ENCODE measurements at places on chromosomes 16 and 17.

- DNase-seq, result no peak
Measured at GRCh38 chr16:87615621-87616041, 13.3 kb downstream of the JPH3 start.

DNA sequence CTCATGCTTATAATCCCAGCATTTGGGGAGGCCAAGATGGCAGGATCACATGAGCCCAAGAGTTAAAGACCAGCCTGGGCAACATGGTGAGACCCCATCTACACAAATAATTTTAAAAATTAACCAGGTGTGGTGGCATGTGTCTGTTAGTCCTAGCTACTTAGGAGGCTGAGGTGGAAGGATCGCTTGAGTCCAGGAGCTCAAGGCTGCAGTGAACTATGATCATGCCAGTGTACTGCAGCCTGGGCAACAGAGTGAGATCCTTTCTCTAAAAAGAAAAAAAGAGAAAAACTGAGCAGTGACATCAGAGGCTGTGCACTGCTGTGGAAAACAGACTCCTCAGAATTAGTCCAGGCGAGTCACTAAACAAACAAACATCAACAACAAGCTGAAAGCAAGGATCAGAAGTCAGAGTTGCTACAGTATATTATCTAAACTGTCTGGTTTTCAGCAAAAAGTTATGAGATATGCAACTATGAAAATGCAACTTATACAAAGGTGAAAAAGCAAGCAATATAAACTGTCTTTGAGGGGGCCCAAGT, 39.3 kb downstream of the CBFB start:
- DNase-seq, result no peak

- DNase-seq, result no peak
Measured at GRCh38 chr16:709566-710499, 4.2 kb upstream of the FBXL16 start.

DNA sequence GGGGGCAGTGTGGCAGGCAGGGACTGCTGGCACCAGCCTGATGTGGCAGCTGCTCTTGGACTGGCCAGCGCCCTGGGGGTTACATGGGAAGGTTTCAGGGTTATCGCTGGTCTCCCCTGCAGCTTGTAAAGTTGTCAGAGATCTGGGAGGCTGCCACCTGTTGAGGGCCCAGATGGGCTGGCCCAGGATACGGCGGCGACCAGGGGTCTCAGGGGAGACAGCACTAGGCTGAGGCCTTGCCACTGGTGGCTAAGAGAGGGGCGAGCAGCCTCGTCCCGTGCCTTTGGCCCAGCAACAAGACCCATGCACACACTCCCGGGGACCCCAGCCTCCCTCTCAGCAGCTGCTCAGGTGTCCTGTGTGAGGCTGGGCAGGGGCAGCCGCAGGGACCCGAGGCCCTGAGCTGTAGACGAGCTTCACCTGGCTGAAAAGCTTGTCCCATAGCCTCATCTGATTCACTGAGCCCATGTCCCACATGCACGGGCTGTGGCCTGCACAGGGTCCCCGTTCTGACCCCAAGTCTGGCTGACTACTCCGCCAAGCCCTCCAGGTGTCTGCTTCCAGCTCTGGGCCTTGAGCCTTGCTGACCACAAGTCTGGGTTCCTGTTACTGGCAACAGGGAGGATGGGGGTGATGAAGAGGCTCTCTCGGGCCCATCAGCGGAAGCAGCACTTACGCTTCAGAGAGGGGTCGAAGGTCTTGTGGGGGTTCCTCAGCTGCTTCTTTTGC, 6.2 kb downstream of the DUS1L start:
- no peak for DNase-seq

GRCh38 chr17:15480204-15480603, 12.8 kb upstream of the CDRT4 start:
- no peak for DNase-seq

DNA sequence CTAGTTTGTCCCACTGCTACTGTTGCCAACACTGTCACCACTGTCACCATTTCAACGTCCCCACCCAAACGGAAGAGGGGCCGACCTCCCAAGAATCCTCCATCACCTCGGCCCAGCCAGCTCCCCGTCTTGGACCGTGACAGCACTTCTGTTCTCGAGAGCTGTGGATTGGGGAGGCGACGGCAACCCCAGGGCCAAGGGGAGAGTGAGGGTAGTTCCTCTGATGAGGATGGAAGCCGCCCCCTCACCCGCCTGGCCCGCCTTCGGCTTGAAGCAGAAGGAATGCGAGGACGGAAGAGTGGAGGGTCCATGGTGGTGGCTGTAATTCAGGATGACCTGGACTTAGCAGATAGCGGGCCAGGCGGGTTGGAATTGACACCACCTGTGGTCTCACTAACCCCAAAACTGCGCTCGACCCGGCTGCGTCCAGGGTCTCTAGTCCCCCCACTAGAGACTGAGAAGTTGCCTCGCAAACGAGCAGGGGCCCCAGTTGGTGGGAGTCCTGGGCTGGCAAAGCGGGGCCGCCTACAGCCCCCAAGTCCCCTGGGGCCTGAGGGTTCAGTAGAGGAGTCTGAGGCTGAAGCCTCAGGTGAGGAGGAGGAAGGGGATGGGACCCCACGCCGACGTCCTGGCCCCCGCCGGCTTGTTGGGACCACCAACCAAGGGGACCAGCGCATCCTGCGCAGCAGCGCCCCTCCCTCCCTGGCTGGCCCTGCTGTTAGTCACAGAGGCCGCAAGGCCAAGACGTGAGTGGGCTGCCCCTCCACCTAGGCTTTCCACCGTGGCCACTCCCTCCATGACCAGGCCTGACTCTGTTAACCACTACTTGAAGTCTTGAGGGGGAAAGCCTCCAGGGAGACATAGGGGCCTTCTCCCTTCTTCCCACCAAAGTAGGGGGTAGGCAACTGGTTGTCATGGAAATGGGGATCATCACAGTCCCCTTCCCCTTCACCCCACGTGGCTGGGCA, 9.0 kb upstream of the PHKG2 start:
- DNase-seq, result no peak

All from stimulated activated CD8-positive, alpha-beta memory T cell treated with anti-CD3 and anti-CD28 coated beads, Interleukin-4, amount 100 ng/mL, for 24 hours (primary cell).